ENCODE measurements at places on chromosomes 1 and 21. TPM values are rescaled to one million over a fixed set of nuclear protein-coding genes. Genes with fewer than 3 reads are reported as not detected.

- no peak for DNase-seq
- peaks cover 8% of the 10 kb centered on the region for H3K27me3 ChIP-seq
- no peak overlapping the region for H3K27ac ChIP-seq
- no peak overlapping the region for H3K4me3 ChIP-seq
- peaks cover 17% of the 10 kb centered on the region for H3K4me1 ChIP-seq
Measured at GRCh38 chr1:206678490-206678889, 6.2 kb upstream of the MAPKAPK2 start.

SLC6A17 gene
- total RNA-seq = not detected

- peaks cover 19% of the 10 kb centered on the region for H3K4me1 ChIP-seq
- H3K27ac ChIP-seq = peak overlapping the region; percentile 81
- H3K27me3 ChIP-seq = no peaks in the 10 kb centered on the region
- no peak overlapping the region for H3K4me3 ChIP-seq
- H3K36me3 ChIP-seq = peaks cover 15% of the 10 kb centered on the region
Measured at GRCh38 chr1:17004466-17005364, 7.0 kb downstream of the ATP13A2 start.

GRCh38 chr1:234486858-234487840 lies 8.2 kb upstream of the TARBP1 start:
- H3K4me3 ChIP-seq = peak overlapping the region; percentile 49
- peaks cover 11% of the 10 kb centered on the region for H3K4me1 ChIP-seq
- H3K36me3 ChIP-seq = no peaks in the 10 kb centered on the region
- peak; percentile 71 for DNase-seq
- H3K27me3 ChIP-seq = no peaks in the 10 kb centered on the region

- no peak overlapping the region for H3K27ac ChIP-seq
- H3K4me3 ChIP-seq = no peak overlapping the region
- DNase-seq = no peak
- H3K36me3 ChIP-seq = no peaks in the 10 kb centered on the region
- H3K4me1 ChIP-seq = no peaks in the 10 kb centered on the region
Measured at GRCh38 chr1:111943066-111943465, 46.4 kb downstream of the KCND3 start.

GRIK3 gene
- total RNA-seq = not detected

- H3K4me3 ChIP-seq = no peak within 1 kb of the TSS
- no peak within 1 kb of the TSS for H3K27ac ChIP-seq
- no peaks in the 10 kb centered on the region for H3K36me3 ChIP-seq
- DNase-seq = no peak
- H3K4me1 ChIP-seq = no peaks in the 10 kb centered on the region
Measured at GRCh38 chr1:75133750-75134646, at the start of gene LHX8. Gene LHX8 (plus strand): TSS chr1:75134388. CDS start chr1:75136615, 2,227 bp downstream.

USH2A gene
- not detected for total RNA-seq

COL11A1 gene
- not detected for total RNA-seq

PLPPR4 gene
- total RNA-seq = 0.17 TPM

SERPINC1 gene
- total RNA-seq = not detected

TPTE gene
- not detected for total RNA-seq

GRCh38 chr1:65596768-65597167 lies 176.3 kb downstream of the LEPR start:
- H3K4me1 ChIP-seq = no peaks in the 10 kb centered on the region
- no peak for DNase-seq
- H3K27me3 ChIP-seq = peaks cover 71% of the 10 kb centered on the region

DNA sequence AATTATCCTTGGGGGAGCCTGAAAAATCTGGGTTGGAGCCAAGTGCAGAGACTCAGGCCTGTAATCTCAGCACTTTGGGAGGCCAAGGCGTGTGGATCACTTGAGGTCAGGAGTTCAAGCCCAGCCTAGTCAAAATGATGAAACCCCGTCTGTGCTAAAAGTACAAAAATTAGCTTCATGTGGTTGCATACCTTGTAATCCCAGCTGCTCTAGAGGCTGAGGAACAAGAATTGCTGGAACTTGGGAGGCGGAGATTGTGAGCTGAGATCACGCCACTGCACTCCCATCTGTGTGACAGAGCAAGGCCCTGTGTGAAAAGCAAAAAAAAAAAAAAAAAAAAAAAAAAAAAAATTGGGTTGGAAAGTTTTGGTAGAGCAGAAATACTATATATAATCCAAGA lies 1563.6 kb upstream of the PRMT6 start:
- DNase-seq = no peak
- H3K27ac ChIP-seq = no peak overlapping the region
- no peaks in the 10 kb centered on the region for H3K4me1 ChIP-seq
- no peak overlapping the region for H3K4me3 ChIP-seq
- no peaks in the 10 kb centered on the region for H3K36me3 ChIP-seq

- H3K27me3 ChIP-seq = no peaks in the 10 kb centered on the region
- no peak overlapping the region for H3K27ac ChIP-seq
- no peak overlapping the region for H3K4me3 ChIP-seq
- no peaks in the 10 kb centered on the region for H3K36me3 ChIP-seq
- H3K4me1 ChIP-seq = peaks cover 10% of the 10 kb centered on the region
Measured at GRCh38 chr1:77014073-77014788, 147.0 kb downstream of the ST6GALNAC5 start.

DNA sequence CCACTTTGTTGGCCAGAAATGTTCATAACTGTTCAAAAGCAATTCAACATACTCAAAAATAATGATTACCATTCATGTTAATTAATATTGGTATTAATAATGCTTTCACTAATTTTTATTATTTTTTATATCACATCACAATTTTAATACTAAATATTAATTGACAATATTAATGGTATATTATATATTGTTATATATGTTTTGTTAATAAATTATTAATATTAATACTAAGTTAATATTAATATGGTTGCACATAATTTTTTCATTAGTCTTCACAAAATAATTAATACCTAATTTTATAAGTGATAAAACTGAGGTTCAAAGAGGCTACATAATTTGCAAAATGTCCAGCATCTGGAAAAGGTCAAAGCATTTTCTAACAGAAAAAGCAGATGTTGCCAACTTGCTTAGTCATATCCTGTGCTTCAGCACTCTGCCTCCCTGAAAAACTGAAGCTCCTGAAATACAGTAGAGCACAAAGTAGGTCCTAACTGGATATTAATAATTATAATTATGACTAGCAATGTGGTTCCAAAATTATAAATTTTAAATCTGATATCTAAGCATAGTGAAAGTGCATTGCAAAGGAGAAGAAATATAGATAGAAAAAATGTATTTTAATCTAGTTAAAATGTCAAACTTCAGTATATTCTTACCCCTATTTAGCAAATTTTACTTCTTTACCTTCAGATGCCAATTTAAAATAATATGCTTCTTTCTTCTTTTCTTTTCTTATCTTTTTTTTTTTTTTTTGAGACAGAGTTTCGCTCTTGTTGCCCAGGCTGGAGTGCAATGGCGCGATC lies 123.2 kb upstream of the TNFSF4 start:
- no peaks in the 10 kb centered on the region for H3K36me3 ChIP-seq
- H3K27me3 ChIP-seq = no peaks in the 10 kb centered on the region
- peaks cover 26% of the 10 kb centered on the region for H3K4me1 ChIP-seq
- H3K27ac ChIP-seq = peak overlapping the region; percentile 32
- peak; percentile 94 for DNase-seq

MAB21L3 gene
- 2.6 TPM for total RNA-seq

ACTA1 gene
- total RNA-seq = not detected

SPRR2A gene
- not detected for total RNA-seq

GRCh38 chr1:7611421-7612010 lies 159.6 kb upstream of the VAMP3 start:
- no peak for DNase-seq
- peaks cover 8% of the 10 kb centered on the region for H3K27me3 ChIP-seq
- H3K36me3 ChIP-seq = no peaks in the 10 kb centered on the region
- H3K4me1 ChIP-seq = no peaks in the 10 kb centered on the region
- H3K4me3 ChIP-seq = no peak overlapping the region

- no peaks in the 10 kb centered on the region for H3K36me3 ChIP-seq
- peak overlapping the region; percentile 33 for H3K4me3 ChIP-seq
- DNase-seq = no peak
- H3K4me1 ChIP-seq = no peaks in the 10 kb centered on the region
Measured at GRCh38 chr1:146051452-146051851, 29.9 kb upstream of the HJV start.

BACE2 gene
- total RNA-seq = 89.2 TPM

AMY1B gene
- not detected for total RNA-seq

- no peak for DNase-seq
- no peak overlapping the region for H3K4me3 ChIP-seq
- H3K4me1 ChIP-seq = no peaks in the 10 kb centered on the region
- peaks cover 10% of the 10 kb centered on the region for H3K27me3 ChIP-seq
- H3K36me3 ChIP-seq = no peaks in the 10 kb centered on the region
Measured at GRCh38 chr1:237166086-237166485, 124.1 kb downstream of the RYR2 start.

CYP4X1 gene
- 1.0 TPM for total RNA-seq

DNA sequence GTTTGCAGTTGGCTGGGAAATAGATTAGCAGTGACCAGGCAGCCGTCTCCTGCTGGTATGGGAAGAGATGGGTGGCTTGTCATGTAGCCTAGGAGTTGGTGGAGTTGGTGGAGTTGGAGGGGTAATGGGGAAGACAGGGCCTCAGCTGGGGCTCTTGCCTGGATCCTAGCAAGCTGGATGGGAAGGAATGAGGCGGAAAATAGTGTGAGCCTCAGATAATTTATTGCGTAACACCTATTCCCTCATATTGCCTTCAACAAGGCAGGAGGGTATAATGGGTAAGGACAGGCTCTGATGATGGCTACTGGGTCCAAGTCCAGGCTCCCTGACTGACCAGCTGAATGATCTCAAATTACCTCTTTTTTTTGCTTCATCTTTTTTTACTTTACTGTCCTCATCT lies 12.6 kb downstream of the MAP7D1 start:
- H3K36me3 ChIP-seq = peaks cover 24% of the 10 kb centered on the region
- peaks cover 19% of the 10 kb centered on the region for H3K4me1 ChIP-seq
- no peak for DNase-seq
- H3K4me3 ChIP-seq = no peak overlapping the region
- H3K27ac ChIP-seq = no peak overlapping the region
- H3K27me3 ChIP-seq = no peaks in the 10 kb centered on the region

DNA sequence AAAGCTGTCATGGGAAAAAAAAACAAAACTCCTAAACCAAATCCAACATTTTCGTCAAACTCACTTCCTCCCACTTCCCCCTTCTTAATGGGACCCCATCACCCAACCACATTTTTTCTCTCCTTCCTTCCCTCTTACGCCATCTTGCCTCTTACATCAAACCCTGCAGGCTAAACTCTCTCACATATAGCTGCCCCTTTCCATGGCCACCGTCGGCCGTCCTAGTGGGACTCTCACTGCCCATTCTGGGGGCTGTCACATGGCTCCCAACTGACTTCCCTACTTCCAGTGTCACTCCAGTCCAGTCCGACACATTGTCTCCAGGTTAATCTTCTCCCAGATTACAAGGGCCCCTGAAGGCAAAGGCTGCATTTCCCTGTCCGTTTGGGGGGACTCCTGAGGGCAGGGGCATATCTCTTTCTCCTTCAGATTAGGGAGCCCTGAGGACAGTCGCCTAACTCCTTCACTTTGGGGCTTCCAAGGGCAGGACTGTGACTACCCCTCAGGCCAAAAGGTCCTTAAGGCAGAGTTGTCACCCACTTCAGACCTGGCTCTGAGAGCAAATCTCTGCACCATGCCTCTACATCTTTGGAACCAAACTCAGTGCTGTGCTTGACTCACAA lies 658 bp downstream of the UBXN11 start:
- H3K36me3 ChIP-seq = no peaks in the 10 kb centered on the region
- H3K4me3 ChIP-seq = peak overlapping the region; percentile 88

DNA sequence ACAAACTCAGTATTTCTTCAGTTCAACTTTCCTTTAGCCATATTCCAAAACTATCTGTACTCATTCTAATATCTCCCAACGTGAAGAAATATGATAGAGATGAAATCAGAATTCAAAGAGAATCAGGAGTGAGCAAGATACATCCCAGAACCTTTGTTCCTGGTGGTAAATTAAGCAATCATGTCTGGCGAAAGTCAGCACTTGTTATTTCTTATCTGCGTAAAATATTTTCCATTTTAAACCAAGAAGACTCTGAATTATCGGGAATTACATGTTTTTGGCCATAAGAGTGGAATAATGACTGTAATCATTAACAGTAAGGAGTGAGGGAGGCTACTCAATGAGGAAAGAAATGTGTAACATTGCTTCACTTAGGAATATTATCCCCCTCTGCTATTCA lies 253.7 kb downstream of the PDE4B start:
- H3K4me1 ChIP-seq = no peaks in the 10 kb centered on the region
- H3K27ac ChIP-seq = no peak overlapping the region
- no peak overlapping the region for H3K4me3 ChIP-seq
- DNase-seq = no peak
- H3K27me3 ChIP-seq = peaks cover 60% of the 10 kb centered on the region
- no peaks in the 10 kb centered on the region for H3K36me3 ChIP-seq

FCRL1 gene
- not detected for total RNA-seq

CLCA1 gene
- total RNA-seq = not detected

CYB561D1 gene
- 2.7 TPM for total RNA-seq

ASTN1 gene
- not detected for total RNA-seq

GRCh38 chr1:30834253-30834652 lies 74.3 kb downstream of the SDC3 start:
- H3K27ac ChIP-seq = no peak overlapping the region
- DNase-seq = no peak
- H3K4me1 ChIP-seq = no peaks in the 10 kb centered on the region

- peaks cover 12% of the 10 kb centered on the region for H3K4me1 ChIP-seq
- peak; percentile 61 for DNase-seq
- H3K27me3 ChIP-seq = no peaks in the 10 kb centered on the region
- no peak overlapping the region for H3K4me3 ChIP-seq
- no peaks in the 10 kb centered on the region for H3K36me3 ChIP-seq
Measured at GRCh38 chr1:117740496-117740895, 134.6 kb downstream of the TENT5C start.

DNA sequence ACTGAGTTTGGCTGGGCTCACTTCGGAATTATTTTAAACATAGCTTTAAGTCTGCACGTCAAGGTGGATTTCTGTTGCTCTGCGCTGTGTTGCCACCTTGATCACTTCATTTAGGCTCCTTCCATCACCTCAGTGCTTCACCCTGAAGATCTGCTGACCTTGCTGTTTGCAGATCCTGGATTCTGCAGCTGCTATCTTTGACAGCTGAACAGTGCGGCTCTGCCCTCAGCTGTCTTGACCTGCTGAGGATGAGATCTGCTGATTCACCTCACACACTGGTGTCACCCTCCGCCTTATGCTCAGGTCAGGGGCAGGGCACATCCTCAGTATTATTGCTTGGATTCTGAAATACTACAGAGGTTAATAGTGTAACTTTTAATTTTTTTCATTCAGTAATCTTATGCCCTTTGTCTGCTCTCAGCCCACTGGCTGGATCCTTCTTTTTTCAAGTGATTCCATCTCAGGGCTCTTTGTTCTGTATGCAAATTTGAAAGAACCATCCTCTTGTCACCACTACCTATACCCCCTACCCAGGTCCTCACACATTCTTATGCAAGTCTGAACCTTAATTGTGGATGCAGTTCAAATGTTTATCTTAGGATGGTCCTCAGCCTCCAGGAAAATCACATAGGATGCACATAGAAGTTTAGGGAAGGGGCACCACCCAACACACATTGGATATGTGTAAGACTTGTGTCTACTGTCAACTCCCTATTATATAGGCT lies 364.0 kb downstream of the OLFM3 start:
- no peaks in the 10 kb centered on the region for H3K4me1 ChIP-seq
- no peaks in the 10 kb centered on the region for H3K36me3 ChIP-seq
- H3K4me3 ChIP-seq = no peak overlapping the region
- no peak for DNase-seq
- H3K27ac ChIP-seq = no peak overlapping the region
- H3K27me3 ChIP-seq = no peaks in the 10 kb centered on the region

GRCh38 chr21:31395791-31396190 lies 51.7 kb upstream of the TIAM1 start:
- no peaks in the 10 kb centered on the region for H3K27me3 ChIP-seq
- DNase-seq = no peak
- no peaks in the 10 kb centered on the region for H3K36me3 ChIP-seq
- H3K4me3 ChIP-seq = no peak overlapping the region

Data from PC-3 (cell line).